ENCODE measurements at places on chromosomes 4 and X. TPM values are rescaled to one million over a fixed set of nuclear protein-coding genes. Genes with fewer than 3 reads are reported as not detected.

Gene CDK16
- total RNA-seq: 120 TPM

DNA sequence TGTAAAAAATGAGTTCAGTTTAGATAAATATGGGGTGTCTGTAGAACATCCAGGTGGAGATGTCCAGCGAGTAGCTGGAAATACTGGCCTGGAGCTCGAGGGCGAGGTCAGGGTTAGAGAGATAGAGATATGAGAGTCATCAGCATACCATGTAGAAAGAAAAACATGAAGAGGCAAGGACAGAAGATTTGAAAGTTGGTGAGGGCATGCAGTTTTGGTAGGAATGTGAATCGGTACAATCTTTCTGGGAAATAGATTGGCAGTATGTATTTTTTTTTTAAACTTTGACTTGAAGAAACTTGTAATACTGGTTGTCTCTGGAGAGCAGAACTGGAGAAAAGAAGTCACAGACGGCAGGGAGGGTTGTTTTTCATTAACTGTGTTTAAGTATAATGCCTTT is 2.4 kb upstream of the SNX12 start:
- no peak for DNase-seq

DNA sequence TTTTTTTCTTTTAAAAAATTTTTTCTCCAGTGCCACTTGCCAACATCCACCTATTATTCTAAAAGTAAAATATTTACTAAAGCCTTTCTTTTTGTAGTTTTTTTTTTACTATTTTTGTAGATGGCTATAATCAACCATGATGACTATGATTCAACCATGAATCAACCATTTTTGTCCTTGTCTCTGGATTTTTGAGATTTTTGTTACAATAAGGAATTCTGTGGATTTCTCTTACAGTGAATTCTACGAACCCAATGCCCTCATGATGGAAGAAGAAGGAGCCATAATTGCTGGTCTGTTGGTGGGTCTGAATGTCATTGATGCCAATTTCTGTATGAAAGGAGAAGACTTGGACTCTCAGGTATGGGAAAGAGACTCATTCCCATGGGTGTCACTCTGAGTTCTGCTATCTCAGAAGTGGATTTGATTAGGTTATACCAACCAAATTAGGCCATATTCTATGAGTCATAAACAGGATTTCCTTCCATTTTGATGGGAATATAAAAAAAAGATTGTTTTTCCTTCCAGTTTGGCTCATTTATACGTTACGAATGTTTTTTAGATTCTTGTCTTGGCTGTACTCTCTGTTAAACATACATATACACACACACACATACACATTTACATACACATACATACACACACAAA is 46.7 kb downstream of the RUFY3 start:
- DNase-seq: no peak

DNA sequence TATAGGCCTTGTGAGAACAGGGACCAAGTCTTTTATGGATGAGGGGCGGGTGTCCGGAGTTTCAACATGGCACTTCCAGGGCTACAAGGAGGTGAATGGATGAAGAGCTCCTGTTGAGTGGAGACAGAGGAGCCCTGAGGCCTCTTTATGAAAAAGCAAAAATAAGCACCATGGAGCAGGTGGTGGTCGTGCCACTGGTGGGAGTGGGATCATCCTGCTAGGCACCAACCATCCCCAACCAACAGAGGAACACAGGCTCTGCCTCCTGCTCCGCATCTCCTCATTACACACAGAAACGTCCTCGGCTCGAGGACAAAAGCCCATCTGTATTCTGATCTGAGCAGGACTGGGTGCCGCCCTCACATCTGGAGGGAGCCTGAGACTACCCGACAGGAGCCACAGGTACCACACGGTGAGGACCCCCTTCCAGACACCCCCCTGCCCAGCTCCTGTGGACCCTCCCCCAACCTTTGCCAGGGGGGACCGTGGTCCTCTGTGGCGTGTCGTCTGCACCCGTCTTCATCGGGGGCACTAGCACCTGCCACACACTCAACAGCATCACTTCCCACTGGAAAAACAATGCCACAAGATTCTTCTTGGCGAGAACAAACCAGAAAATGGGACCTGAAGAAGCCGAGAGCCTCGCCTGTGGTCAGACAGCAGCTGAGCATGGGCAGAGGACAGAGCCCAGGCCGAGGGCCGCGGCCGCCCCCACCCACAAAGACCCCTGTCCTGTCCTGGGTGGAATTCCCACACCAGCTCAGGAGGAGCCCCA is 3.9 kb upstream of the PDE6B start:
- no peak for DNase-seq
